ENCODE measurements at places on chromosomes 3 and 15.
A peak's percentile ranks its signal among the peaks of the same experiment; 100 is the strongest.

DNA sequence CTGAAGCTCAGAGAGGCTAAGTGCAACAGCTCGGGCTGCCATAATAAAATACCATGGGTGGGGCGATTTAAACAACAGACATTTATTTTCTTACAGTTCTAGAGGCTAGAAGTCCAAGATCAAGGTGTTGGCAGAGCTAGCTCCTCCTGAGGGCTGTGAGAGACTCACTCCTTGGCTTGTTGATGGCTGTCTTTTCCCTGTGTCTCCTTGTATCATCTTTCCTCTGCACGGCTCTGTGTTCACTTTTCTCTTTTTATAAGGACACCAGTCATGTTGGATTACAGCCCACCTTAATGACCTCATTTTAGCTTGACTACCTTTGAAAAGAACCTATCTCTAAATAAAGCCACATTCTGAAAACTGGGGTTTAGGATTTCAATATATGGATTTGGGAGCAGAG is 129.7 kb downstream of the RPL22L1 start:
- no peak for DNase-seq

DNA sequence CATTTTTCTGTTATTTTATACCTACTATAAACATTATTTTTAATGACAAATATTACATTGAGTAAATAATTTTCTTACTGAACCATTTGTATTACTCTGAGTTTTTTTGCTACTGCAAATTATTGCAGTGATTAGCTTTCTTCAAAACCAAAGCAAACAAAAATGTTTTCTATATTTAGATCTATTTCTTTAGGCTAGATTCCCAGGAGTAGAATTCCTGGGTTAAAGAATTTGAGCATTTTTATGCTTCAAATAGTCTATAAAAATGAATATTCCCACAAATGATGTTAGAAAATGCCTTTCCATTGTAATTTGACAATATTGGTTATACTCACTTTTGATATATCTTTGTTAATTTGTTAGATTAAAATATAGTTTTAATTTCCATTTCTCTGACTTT is 76.8 kb downstream of the LEKR1 start:
- no peak for DNase-seq

DNA sequence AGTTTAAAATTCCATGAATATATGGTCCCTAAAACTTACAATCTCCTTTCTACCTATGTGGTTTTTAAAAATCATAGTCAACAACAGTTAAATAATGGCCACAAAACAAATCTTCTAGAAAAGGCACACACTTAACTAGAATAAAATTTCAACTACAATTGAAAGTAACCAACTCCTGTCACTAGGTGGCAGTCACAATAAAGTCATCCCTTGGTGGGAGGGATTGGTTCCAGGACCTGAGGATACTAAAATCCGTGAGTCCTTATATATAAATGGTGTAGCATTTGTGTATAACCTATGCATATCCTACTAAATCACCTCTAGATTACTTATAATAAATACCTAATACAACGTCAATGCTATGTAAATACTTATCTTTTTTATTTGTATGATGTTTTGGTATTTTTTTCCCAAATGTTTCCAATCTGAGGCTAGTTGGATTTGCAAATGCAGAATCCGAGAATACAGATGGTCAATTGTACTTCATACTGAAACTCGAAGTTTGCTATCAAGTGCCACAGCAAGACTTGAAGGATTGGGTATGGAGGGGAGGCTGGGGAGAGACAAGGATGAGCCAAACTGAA is 172.6 kb downstream of the FMN1 start:
- no peak for DNase-seq

GRCh38 chr3:42394579-42395288 is 15.7 kb downstream of the LYZL4 start:
- no peak for DNase-seq

- no peak for DNase-seq
These were observed 18.3 kb upstream of the SEMA3F start for GRCh38 chr3:50136714-50137405.

DNA sequence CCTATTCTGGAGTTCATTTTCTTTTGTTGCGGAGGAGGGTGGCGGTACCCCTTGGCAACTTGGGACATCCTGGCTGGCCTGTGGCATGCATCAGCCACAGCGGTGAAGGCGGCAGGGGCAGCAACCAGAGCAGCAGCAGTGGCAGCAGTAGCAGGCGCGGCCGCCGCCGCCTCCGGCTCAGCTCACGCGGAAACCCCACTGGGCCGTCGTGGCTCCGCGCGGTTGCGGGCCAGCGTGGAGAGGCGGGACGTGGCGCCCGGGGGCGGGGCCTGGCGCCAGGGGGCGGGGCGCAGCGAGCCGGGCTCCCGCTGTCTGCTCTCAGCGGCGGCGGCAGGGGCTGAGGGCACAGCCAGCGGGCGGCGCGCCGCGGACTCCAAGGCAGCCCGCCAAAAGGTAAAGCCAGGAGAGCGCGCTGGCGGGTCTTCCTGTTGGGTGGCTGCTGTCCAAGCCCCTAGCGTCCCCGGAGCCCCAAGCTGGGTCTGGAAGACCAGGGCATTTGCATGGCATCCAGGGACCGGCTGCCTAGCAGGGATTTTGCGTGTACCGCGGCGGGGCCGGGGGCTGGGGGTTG is 334.4 kb upstream of the THRB start:
- DNase-seq: peak; percentile 15

DNA sequence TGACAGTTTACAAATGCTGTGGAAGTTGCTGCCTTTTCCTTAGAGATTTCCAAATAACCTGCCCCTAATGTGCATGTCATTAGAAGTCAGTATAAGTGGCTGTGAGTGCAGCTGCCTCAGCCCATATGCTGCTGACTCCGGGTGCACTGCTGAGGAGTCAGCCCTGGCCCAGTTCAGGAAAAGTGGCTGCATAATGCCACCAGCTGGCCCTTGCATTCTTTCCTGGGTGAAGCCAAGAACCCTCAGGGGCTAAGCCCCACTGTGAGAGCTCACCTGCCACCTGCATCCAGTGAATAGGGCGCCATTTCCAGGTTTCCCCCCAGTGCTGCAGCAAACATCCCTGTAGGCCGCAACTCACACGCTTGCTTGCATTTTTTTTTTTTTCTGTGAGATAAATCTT is 139.9 kb downstream of the TJP1 start:
- no peak for DNase-seq

DNA sequence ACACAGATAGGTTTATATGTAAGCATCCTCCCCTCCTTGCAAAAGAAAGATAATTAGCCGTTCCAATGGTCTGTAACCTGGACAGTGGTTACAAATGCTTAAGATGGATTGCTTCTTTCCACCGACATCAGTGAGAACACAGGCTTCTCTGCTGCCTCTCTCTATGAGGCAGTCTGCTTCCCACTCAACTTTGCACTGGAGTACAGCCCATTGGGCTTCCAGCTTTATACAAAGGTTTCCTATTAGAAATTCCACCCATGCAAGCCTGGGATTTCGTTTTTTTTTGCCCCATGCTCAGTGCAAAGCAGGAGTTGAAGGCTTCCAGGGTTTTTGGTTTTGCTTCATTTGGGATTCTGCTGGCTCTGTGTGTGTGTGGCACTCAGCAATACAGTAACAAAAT is 47.3 kb upstream of the C3orf22 start:
- no peak for DNase-seq

GRCh38 chr3:10406414-10406813 is 85.5 kb upstream of the SEC13 start:
- no peak for DNase-seq

DNA sequence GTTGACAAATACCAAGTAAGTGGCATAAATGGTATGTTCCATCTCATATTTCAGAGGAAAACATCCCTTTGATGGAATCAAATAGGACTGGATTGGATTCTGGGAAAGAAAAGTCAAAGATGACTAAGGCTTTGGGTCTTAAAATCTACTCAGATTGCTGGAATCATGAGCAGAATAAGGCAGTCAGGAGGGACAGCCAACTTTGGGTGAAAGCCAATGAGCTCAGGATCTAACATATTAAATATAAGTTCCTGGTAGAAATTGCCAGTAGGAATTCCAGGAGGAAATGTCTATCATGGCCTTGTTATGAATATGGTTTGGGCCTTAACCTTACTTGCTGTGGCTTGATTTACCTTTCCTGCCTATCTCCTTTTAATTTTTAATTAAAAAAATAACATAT is 55.3 kb downstream of the ISL2 start:
- DNase-seq: no peak

DNA sequence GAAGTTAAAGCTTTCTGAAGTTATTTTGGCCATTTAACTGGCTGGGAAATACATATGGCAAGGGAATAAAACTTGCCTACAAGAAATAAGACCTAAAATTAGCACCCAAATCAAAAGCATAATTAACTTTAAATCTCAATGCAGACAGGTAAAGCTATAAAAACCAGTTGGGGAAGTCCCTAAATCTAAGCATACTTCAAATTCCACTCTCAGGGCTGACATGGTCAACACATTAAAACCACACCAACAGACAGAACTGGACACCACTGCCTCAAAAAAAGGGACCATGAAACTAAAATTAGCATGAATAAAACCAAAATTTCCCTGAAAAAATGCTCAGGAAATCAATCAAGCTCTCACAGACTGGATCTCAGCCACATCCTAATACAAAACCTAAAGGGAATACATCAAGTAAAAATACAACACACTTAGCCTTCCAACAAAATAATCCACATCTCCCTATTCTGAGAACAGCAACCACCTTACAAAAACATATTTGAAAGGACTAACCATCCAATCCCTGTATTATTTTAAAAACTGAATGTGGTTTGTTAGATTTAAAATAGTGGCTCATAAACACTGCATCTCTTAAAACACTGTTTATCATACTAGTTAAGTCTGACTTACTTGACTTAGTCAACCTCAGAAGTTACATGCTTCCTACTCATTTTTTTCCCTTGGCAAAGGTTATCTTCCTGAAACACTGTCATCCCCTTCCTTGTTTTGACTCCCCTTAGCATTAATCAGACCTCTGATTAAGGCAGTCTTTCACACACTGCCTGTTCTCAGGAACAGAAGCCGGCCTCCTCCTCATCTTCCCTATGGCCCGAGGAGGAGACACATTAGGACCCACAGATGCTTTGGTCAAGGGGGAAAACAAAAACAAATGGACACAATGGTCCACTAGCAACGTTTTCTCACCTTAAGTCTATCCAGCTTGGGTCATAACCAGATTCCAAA is 8.3 kb downstream of the TRA2B start:
- no peak for DNase-seq

DNA sequence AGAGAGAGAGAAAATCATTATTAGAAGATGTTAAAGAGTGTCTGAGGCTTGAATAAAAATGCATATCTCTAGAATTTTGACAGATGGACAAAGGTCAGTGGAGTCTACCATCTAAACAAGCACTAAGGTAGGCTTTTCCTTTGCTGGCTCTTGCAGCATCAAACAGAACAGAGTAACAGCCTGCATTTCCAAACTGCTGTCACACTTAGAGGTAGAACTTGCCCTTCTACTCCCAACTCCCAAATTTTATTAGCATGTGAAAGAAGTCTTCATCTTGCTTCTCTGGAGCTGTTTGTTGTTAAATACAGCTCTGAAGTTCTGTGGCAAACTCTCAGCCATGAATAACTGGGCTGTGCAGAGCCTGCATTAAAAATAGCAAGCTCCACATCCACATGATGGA is 4.1 kb upstream of the MB21D2 start:
- DNase-seq: no peak

DNA sequence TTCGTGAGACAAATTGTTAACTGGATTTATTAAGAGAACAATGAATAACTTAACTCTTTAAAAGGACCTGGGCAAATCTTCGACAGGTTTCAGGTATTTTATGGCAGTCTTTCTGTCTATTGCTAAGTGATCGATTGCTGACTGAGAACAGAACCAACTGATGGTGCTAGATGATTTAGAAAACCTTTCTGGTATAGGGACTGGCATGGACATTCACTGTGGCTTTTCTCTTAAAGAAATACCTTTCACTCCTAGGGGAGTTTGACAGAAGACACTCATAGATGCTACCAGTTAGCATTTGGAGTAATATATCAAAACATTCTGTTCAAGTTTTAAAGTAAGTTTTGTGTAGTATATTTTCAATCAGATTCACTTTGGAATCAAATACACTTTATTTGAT is 654 bp downstream of the PPARG start:
- no peak for DNase-seq

DNA sequence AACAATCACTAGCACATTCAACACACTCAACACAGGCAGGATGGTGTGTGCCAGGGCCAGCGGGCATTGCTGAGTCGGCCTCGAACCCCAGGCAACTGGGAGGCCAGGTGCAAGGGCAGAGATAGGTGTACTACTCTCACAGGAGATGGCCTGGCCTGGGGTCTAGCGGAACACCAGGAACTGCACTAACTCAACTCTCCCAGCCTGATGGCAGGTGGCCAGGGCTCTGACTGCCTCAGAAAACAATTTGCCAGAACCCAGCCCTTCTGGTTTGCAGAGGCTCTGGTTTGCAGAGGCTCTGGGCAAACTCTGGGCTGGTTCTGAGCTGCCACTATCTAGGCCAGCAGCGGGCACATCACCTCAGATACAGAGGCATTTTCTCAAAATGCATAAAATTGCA is 229.2 kb upstream of the CHRNA7 start:
- DNase-seq: no peak

- no peak for DNase-seq
These were observed 121.0 kb downstream of the PDZRN3 start for GRCh38 chr3:73503781-73504180.

DNA sequence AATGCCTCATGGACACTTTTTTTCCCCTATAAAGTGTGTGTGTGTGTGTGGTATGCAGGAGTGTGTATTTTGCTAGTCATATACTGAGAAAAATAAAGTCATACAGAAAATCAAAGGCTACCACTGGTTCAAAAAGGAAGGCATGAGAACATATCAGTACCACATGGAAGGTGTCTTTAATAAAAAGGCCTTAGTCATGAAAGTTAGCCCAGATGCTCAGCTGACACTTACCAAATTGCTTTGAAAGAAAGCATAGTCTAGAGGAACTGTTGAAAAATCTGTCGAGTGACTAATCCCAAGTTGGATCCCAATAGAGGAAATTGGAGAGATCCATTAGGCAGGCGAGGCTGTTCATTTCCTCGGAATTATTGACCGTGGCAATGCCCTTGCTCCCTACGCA is 432.9 kb upstream of the CFAP20DC start:
- no peak for DNase-seq

DNA sequence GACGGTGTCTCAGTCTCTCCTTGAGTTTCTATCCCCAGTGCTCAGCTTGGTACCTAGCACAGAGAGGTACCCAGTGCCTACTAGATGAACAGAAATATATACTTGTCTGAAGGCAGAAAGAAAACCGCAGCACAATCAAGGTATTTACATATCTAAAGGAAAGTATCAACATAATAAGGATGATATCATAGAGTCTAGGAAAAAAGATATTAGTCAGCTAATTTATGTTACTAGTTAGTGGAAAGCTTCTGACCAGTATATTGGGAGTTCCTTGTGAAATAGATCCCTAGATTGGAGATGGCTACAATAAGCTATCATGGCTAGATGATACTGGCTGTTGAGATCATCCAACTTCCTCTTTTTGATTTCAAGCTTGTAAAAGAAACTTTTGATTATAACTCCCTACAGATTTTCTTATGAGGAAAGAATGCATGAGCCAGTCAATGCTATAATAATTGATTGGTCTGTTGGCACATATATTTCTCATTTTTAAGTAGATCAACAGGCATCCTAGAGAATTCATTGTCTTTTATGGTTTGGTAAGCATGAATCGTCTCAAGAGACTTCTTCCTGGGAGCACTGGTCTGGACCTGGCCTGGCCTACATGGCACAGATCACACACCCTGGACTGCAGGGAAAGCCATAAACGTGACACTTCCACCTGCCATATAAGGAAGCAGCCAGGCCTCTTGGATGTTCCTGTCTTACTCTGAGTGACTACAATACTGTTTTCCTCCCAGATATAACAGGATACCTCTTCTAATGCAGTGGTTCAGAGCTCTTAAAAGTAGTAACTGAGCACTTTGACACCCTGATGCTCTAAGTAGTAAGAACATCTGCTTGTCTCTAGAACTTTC is 60.7 kb downstream of the IMPG2 start:
- no peak for DNase-seq
